ENCODE measurements at places on chromosomes 6 and 20. TPM values are rescaled to one million over a fixed set of nuclear protein-coding genes. Genes with fewer than 3 reads are reported as not detected.

Gene HEY2
- total RNA-seq = 0.33 TPM

Gene FAM217A
- total RNA-seq = not detected

Gene SNAI1
- 6.5 TPM for total RNA-seq

Gene SYNCRIP
- 127 TPM for total RNA-seq

Gene RING1
- 27.1 TPM for total RNA-seq

Gene RBPJL
- not detected for total RNA-seq

Gene SLC22A23
- 29.7 TPM for total RNA-seq

Gene LPIN3
- total RNA-seq = 0.65 TPM

Gene MICB
- 24.3 TPM for total RNA-seq

Gene MAVS
- total RNA-seq = 35.7 TPM

Measured in vein endothelial cell (primary cell).